ENCODE measurements at places on chromosomes 3 and 15. TPM values are rescaled to one million over a fixed set of nuclear protein-coding genes. Genes with fewer than 3 reads are reported as not detected.

Gene DLEC1
- 0.81 TPM for total RNA-seq

Gene THAP10
- 3.4 TPM for total RNA-seq

Gene CELSR3
- total RNA-seq: 27.9 TPM

Gene TM4SF18
- total RNA-seq: 2.2 TPM

Gene TTC21A
- total RNA-seq: 3.8 TPM

Gene PLXNA1
- 53.0 TPM for total RNA-seq

Gene GOLGA8G
- total RNA-seq: not detected

Gene CTXN2
- total RNA-seq: 0.07 TPM

Gene CCDC80
- total RNA-seq: 5.2 TPM

Gene SLC6A11
- 1.5 TPM for total RNA-seq

Gene NR1I2
- 2.8 TPM for total RNA-seq

Gene DZIP1L
- total RNA-seq: 11.2 TPM

Gene SUSD5
- total RNA-seq: 1.6 TPM

Gene KCNMB2
- not detected for total RNA-seq

Gene RASL12
- 6.5 TPM for total RNA-seq

Gene PLA2G4E
- total RNA-seq: not detected

DNA sequence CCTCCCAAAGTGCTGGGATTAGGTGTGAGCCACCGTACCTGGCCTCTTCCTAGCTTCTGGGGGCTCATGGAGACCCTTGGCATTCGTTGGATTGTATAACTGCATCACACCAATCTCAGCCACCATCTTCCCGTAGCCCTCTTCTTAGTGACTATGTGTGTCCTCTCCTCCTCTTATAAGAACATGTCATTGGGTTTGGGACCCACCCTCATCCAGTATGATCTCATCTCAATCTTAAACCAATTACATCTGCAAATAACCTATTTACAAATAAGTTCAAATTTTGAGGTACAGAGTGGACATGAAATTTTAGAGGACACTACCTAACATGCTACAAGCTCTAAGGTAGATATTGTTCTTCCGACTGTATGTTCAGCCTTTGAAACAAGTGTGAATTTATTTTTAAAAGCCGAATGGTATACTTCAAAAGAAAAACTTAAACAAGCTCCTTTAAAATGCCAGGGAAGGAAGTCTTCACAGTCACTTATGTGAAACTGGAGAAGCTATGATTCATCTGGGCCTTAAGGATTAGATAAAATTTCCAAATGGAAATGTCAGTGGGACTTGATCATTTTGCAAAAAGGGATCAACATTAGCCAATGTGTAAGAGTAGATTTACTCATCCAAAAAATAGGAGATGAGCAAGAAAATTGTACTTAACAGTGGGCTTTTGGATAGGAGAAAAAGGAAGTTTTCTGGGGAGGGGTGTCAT is 225.7 kb downstream of the MEX3B start:
- no peak for DNase-seq

DNA sequence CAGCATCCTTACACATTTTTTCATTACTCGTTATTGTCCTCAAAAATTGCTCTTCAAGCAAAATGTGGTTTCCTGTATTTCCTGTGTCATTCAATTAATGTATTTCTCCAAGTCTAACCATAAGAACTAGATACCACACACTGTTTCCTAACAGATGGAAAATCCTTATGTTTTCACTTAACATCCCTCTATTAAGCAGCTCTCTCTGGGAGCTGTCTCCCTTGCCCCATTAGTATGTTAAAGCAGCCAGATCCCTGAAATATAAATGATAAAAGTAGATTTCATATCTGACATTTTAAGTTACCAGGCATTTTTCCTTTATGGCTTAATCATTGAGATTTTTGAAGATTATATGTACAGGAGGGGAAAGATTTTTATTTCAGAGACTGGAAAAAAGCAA is 15.9 kb downstream of the PFN2 start:
- DNase-seq: no peak

GRCh38 chr3:193903966-193904365 is 232.0 kb upstream of the HES1 start:
- no peak for DNase-seq

DNA sequence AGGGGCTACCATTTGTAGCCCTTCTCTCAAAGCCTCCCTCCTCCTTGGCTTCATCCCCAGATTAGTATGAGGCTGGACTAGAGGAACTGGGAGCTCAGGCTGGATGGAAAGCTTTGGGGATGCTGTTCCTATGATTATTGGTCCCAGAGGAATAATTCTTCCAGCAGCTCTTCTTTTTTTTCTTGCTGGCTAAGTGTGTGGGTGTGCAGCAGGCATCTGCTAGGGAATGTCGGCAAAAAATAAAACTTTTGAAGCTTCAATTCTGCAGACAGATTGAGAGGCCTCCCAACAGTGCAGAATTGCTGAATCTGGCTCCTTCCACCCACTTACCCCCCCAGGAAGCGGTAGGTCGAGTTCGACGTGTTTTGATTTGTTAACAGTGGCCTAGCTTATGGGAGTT is 138.5 kb upstream of the ANKRD28 start:
- DNase-seq: no peak

- no peak for DNase-seq
These were observed 45.7 kb downstream of the EHHADH start for GRCh38 chr3:185207931-185208746.

GRCh38 chr15:101580431-101580830 is 71.8 kb downstream of the TM2D3 start:
- DNase-seq: no peak

DNA sequence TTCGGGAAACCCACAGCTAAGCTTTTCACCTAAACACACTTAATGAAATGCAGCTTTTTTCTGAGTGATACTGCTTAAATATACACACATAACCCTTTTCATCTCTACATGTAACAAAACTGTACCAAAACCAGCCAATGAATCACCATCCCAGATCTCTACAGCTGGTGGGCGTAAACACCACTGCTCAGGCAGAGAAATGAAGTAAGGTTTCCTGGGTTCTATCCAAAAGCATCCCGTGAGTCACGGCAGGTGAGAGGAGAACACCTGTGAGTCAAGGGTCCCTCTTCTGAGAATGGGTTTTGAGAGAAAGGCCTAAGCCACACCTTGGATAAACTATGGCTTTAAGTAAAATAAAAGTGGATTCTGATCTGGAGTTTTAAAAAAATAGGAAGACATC is 2.6 kb downstream of the CLDN1 start:
- DNase-seq: no peak

DNA sequence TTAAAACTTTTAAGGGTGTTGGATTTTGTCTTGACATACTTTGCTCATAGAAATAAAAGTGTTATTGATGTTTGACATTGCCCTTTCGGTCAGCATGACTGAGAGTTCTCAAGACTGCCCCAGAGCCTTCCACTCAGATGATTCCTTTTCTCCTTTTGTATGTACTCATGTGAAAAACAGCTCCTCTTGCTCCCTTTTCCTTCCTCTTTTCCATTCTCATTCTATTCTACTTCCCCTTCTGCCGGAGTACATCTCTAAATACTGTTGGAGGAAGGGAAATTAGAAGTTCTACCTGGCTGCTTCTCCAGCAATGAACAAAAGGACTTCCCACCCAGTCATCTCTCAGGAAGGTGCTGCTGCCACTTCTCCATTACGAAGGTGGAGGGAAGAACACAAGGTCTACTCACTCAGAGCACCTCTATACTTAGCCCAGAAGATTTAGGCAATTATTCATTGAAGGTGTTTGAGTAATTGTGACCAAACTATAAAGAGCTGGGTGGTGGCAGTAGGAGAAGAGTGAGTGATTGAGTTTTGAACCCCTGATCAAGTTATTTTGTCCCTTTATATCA is 163.8 kb upstream of the MBNL1 start:
- no peak for DNase-seq

GRCh38 chr3:99400352-99400751 is 238.0 kb upstream of the COL8A1 start:
- DNase-seq: no peak

GRCh38 chr3:66423791-66424190 is 77.0 kb downstream of the LRIG1 start:
- no peak for DNase-seq

- no peak for DNase-seq
These were observed 196.7 kb downstream of the PLCH1 start for GRCh38 chr3:155548195-155548594.

- no peak for DNase-seq
These were observed 30.5 kb upstream of the APH1B start for GRCh38 chr15:63246691-63247469.

DNA sequence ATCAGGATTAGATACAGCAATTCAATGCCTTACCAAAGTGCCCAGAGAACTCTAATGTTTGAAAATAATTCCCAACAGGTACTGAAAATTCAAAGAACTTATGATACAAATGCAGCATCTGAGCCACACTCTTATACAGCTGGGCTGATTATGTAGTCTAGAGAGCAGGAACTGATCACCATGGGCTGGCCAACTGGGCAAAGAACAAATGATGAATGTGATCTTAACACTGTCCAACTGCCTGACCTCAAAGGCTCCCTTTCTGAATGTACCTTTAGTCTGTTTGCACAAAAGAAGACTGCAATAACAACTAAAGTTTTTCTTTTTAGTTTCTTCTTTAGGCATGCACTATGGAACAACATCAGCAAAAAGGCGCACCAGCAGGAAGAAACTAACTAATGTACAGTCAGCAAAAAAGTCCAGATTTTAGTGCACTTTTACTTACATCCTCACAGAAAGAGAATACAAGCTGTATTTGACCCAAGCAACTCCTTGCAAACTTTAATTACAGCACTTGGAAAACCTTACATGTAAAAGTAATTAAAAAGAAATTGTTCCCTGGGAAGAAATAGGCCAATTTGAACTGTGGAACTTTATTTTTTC is 1095.1 kb downstream of the IGSF11 start:
- no peak for DNase-seq

- DNase-seq: no peak
These were observed 45.3 kb upstream of the VILL start for GRCh38 chr3:37945156-37945806.

GRCh38 chr3:171813278-171813896 is 3.1 kb upstream of the PLD1 start:
- no peak for DNase-seq

DNA sequence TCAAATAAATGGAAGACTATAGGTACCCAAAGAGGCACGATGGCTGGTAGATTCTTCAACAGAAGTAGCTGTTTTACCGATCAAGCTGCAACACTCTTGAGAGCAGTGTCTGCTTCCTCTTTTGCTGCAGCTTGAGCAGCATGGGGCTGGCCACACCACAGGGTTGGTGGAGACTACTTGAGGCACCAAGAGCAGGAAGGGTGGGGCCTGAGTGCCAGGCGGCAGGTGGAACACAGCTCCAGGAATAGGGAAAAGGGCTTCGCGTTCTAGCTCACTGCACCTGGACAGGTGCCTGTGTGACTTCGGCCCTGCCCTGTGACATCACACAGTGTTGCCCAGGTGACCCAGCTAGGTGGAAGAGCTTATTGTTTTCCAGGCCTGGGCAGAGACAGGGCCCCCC is at the start of gene CCDC33:
TSS of gene CCDC33 (plus strand) at position 365 of the 400 bp plus-strand sequence. CDS start 394 bp downstream, outside the sequence.
- DNase-seq: no peak

DNA sequence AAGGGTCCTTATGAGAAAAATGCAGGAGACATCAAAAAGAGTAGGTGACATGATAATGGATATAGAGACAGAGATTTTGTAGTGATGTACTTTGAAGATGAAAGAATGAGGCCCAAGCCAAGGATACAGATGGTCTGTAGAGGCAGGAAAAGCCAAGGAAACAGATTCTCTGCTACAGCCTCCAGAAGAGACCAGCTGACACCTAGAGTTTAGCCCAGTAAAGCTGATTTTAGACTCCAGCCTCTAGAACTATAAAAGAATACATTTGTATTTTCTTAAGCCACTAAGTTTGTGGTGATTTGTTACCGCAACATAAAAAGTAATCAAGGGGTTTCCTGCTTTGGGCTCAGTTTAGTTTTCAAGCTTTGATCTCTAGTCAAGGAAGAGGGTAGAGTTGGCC is 64.8 kb downstream of the STRIT1 start:
- no peak for DNase-seq

- no peak for DNase-seq
These were observed 85.9 kb upstream of the ZPLD1 start for GRCh38 chr3:102348904-102349303.

GRCh38 chr15:79068790-79069189 is 21.8 kb downstream of the RASGRF1 start:
- DNase-seq: no peak
